Activated CD4-positive, CD25-positive, alpha-beta regulatory T cell treated with anti-CD3 and anti-CD28 coated beads, Interleukin-2, amount 50 U/mL, for 24 hours (primary cell): ENCODE measurements at places on chromosomes 6 and 20.

DNA sequence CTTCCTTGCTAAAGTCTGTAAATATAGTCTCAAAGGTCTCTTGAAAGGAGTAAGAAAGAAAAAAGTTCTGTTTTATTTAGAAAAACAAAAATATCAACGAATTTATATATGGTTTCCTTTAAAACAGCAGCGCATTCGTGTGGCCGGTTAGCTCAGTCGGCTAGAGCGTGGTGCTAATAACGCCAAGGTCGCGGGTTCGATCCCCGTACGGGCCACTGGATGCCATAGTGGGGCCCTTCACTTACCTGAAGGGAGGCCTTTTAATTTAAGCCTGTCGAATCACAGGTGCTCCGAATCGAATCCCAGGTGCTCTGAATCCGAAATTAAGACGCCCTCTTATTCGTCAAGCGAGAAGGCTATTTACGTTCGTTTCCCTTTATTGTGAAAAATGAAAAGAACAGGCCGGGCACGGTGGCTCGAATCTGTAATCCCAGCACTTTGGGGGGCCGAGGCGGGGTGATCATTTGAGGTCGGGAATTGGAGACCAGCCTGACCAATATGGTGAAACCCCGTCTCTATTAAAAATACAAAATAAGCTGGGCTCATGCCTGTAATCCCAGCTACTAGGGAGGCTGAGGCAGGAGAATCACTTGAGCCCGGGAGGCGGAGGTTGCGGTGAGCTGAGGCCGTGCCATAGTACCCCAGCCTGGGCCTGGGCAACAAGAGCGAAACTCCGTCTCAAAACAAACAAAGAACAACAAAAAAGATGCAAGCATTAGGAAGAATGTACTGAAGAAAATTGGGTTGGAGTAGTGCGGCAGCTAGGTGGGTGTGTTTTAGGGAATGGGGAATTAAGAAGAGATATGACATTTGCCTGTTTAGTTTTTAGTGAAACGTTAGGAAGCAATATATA is 195.8 kb upstream of the ZNF184 start:
- peak; percentile 66 for ATAC-seq

DNA sequence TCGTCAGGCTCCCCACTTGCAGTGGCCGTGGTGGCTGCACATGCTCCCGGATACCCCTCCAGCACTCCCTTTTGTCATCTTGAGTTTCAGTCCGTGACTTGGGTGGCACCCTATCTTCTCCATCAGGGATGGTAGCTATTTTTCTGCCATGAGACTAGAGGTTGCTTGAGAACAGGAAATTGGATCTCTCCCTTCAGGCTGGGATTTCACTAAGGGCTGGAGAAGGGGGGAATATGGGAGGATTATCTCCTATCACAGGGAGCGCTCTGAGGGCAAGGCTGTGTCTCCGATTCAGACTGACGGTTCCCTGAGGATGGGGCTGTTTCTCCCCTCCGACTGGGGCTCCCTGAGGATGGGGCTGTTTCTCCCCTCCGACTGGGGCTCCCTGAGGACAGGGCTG is 123.1 kb downstream of the MRPL14 start:
- ATAC-seq: no peak

GRCh38 chr6:56689663-56690062 is 47.0 kb upstream of the DST start:
- ATAC-seq: no peak

DNA sequence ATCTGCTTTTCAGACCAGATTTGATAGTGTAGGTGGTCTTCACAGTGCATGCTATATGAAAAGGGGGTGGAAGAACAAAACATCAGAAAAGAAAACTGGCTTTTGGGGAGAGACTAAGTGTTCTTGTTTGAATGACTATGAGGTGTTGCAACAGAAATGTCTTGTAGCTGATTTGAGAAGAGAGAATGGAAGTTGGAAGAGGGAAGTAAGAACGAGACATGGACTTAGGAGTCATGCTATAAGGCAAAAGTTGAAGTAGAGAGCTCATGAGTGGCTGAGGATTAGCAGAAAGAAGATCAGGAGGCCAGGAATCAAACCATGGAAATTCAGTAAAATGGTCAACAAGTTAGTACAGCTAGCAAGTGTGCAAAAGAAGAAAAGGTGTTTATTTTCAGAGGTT is 32.1 kb downstream of the FNDC1 start:
- ATAC-seq: no peak

- no peak for ATAC-seq
Observed at GRCh38 chr20:60541991-60542390, 583.8 kb downstream of the CDH26 start.

DNA sequence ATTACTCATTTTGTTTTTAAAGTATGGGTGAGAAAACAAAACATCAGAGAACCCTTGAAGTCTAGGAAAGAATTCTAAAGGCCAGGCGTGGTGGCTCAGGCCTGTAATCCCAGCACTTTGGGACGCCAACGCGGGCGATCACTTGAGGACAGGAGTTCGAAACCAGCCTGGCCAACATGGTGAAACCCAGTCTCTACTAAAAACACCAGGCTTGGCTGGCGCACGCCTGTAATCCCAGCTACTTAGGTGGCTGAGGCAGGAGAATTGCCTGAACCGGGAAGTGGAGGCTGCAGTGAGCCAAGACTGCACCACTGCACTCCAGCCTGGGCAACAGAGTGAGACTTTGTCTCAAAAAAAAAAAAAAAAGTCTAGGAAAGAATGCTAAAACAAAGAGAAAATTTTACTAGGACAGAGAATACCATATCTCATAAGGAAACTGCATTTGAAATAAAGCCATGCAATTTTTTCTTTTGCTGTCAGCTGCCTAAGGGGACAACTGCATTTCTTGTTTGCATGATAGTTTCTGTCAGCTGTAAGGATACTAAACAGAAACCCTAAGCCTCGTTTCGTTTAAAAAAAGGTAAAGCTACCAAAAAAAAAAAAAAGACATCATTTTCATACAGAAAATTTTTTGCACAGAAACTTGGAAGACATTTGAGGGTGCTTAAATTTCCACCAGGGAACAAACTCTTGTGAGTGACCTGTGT is 32.1 kb downstream of the SMLR1 start:
- ATAC-seq: no peak

- peak; percentile 30 for ATAC-seq
Observed at GRCh38 chr6:129936329-129937165, 75.4 kb upstream of the TMEM244 start.

DNA sequence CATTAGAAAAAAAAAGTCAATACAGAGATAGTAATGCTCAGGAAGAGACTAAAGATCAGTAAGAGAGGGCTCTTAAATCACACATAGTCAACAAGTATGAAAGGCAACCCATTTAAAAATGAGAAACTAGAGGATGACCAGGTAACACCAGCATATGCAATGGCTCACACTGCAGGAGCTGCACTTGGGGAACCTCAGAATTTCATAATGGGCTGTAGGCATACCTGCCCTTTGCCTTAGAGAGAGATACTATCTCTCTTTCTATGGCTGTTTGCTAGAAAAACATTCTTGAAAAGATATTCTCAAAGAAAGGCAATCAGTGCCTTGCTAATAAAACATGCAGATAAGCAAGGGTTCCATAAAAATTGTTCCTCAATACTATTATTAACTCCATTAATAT is 33.2 kb downstream of the HMGCLL1 start:
- ATAC-seq: no peak

GRCh38 chr6:36703081-36703606 is 5.5 kb downstream of the RAB44 start:
- ATAC-seq: no peak

DNA sequence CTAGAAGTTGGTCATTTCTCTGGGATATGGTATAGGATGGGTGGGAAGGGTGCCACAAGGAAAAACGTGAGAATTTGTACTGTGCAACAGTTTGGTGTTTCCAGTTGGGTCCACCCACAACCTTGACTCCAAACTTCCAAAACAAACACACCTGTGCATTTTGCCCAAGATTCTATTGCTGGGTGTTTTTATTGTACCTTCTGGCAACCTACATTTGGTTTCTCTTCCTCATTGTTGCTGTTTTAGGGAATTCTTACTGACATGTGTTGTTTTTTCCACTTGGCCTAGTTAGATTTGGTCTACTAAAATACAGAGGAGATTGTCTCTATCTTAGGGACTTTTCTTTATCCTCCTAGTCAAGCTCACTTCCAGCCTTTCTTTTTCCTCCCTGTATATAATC is 16.7 kb downstream of the TULP4 start:
- ATAC-seq: no peak

DNA sequence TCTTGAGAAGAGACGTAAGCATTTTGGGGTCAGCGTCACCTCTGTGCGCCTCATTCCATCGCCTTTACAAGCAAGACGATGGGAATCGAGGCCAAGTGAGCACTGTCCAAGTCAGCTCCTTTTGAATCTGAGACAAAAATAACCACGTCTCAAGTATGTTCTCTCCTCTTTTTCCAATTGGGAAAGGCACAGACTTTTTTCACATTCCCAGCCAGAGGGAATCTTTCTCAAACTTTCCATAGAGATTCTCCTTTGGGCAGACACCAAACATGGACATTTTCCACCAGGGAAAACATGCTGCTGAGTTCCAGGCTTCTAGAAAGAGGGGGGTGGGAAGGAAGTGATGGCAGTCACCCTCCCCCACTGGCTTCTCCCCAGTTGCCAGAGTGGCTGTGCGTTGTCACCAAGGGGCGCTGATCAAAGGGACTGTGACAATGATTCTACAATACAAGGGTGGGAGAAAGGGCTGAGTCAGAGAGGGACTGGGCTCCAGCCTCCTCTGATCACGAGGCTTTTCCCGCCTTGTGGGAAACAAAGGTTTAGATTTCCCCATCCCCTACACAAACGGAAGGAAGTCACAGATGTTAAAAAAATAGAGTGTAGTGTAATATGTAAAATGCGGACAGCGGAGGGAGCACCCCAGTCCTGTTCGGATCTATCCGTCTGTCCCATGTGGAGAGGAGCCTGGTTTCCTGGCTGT is 281.9 kb upstream of the RNF24 start:
- no peak for ATAC-seq

GRCh38 chr6:71033171-71033570 is 76.3 kb upstream of the B3GAT2 start:
- ATAC-seq: no peak

DNA sequence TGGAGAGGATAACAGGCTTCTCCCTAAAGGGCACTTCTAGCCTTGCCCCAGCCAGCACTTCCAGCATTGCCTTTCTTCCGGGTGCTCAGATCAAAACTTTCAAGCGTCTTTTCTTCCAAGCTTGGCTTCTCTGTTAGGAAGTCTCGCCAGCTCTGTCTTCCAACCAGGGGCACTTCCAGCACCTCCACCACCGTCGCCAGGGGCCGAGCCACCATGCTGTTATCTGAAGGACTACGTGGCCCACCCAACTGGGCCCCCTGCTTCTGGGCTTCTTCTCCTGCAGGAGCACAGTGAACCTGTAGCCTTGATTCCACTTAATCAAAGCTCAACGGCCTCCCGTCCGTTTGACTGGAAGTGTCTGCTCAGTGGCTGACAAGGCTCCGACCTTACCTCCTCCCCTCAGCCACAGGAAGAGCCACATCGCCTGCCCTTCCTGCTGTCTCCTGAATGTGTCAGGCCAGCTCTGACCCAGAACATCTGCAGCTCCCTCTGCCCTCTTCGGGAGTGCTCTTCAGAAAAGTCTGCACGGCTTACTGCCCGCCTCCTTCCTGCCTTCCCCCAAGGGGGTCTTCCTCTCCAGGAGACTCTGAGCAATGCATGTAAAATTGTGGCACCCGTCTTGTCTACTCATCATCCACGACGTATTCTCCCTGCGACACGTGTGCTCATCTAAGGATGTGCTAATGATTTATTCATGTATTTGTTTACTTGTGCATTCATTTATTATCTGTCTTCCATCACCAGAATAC is 527.0 kb downstream of the CDH26 start:
- no peak for ATAC-seq

DNA sequence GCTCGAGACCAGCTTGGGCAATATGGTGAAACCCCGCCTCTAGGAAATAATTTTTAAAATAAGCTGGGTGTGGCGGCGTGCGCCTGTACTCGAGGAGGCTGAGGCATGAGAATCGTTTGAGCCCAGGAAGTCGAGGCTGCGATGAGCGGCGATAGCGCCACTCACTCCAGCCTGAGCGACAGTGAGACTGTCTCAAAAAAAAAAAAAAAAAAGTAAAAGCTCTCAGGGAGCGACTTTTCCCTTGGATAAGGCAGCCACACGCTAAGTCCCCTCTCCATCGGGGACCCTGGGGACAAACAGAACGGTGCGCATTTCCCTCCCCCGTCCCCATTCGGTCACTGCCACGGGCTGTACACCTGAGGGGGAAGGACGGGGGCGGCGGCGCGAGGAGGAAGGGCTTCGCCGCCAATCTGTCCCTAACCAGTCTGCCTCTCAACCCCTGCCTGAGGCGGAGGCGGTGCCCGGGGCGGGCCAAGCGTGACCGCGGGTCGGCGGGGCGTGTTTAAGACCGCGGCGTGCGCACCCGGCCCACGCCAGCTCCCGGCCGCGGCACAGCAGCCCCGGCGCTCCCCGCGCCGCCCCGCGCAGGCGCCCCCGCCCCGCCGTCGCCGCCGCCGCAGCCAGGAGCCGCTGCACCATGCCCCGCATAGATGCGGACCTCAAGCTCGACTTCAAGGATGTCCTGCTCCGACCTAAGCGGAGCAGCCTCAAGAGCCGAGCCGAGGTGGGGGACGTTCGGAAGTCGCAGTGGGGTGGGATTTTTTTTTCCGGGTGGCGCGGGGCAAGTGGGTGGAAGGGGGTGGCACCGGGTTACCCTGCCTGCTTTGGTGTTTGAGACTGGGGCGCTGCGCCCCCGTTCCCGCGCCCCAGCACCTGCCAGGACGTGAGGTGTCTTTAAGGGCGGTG is at the start of gene GMPR:
GMPR (plus strand) TSS at position 531 of the 906 bp plus-strand sequence; CDS start at position 638, 107 bp downstream.
- ATAC-seq: peak; percentile 96

- no peak for ATAC-seq
Observed at GRCh38 chr6:169097381-169097959, 156.2 kb downstream of the THBS2 start.

GRCh38 chr6:39189915-39190544 is 39.2 kb downstream of the KCNK5 start:
- ATAC-seq: no peak

DNA sequence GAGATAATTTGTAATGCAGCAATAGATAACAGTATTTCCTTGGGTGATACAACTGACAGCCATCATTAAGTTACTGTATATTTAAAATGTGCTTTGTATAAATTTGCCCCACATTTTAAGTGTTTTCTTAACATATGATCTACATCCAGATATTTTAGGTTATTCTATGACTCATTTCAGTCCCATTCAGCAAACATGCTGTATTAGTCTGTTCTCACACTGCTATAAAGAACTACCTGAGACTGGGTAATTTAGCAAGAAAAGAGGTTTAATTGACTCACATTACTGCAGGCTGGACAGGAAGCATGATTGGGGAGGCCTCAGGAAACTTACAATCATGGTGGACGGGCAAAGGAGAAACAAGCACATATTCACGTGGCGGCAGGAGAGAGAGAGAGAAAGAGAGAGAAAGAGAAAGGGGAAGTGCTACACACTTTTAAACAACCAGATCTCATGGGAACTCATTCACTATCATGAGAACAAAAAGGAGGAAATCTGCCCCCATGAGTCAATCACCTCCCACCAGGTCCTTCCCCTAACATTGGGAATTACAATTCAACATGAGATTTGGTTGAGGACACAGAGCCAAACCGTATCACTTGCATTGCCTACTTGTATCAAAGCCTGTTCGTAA is 9.6 kb upstream of the CHD6 start:
- ATAC-seq: no peak
